ENCODE measurements at places on chromosomes 12 and 14.

- no peak for DNase-seq
Observed at GRCh38 chr12:131988054-131988796, 38.5 kb downstream of the EP400 start.

- DNase-seq: no peak
Observed at GRCh38 chr14:46259536-46259935, 392.0 kb downstream of the RPL10L start.

DNA sequence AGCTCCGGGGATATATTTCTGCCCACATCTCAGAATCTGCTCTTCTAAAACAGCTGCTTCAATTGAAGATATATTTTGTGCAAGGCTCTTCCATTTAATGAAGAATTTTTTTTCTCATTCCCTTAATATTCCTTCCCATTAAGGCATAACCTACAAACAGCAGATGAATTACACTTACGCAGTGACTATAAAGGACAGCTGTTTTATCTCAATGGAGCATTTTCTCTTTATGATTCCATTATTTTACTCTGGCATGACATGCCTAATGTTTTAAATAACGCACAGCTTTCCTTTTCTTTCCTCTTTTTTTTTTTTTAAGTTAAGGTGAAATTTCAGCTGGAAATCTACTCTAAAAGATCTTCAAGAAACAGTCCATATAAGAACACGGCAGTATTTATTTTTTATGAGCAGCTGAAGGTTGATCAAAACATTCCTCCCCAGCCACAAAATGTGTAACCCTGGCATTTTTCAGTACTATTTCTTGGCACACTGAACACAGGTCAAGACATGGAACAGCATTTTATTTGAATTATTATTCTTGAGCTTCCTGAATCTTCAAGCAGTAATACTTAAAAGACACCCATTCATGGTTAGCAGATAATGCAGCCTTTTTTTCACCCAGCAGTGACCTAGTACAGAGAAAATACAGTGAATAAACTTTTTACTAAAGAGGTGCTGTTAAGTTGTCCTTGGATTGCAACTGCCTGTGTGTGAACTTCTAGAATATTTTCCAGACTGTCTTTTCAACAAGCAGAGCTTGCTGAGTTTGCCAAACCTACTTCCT is 118.1 kb upstream of the FOXN3 start:
- DNase-seq: no peak

DNA sequence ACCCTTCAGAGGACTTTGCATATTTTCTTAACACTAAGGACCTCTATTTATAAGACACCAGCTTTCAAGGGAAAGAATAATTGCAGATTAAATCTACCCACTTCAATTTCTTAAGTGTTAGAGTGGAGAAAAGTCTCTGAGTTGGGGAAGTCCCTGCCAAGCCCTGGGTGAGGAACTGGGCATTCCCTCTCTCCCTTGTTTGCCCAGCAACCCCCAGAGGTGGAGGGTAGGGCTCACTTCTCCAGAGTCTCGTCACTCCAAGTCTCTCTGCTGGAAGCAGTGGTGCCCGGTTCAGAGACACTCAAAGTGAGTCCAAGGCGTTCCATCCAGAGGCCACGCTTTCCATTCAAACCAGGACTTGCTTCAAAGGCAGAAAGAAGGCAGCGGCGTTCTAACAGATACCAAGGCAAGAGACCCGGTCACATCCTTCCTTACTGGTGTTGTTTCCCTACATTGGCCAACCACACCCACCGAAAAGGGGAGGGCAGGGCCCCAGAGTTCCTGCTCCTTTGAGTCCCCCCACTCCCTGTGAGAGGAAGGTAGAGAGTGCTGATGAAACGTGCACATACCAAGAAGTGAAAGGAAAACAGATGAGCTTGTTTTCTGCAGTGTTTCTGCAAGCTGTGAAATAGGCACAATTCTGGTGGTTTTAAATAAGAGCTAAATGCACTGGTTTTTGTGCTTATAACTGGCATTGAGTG is 6.1 kb upstream of the BDKRB2 start:
- no peak for DNase-seq

GRCh38 chr14:91257328-91258010 is 13.0 kb upstream of the GPR68 start:
- DNase-seq: peak; percentile 65

GRCh38 chr12:57815177-57816000 is 3.1 kb downstream of the AVIL start:
- no peak for DNase-seq

- no peak for DNase-seq
Observed at GRCh38 chr12:100778967-100779590, 15.5 kb upstream of the ANO4 start.

All from activated CD4-positive, alpha-beta T cell treated with anti-CD3 and anti-CD28 coated beads, Interleukin-10, Interleukin-2, amounts not matched to agents 100 ng/mL and 50 ng/mL, durations not matched to agents 16 hours and 8 hours (primary cell).